ENCODE measurements at places on chromosomes 16 and 17. TPM values are rescaled to one million over a fixed set of nuclear protein-coding genes. Genes with fewer than 3 reads are reported as not detected.

- peaks cover 2% of the 10 kb centered on the region for H3K36me3 ChIP-seq
- DNase-seq: no peak
- H3K27me3 ChIP-seq: no peaks in the 10 kb centered on the region
- peak overlapping the region; percentile 56 for H3K27ac ChIP-seq
These were observed 16.6 kb downstream of the TBC1D16 start for GRCh38 chr17:80018917-80019651.

GRCh38 chr17:12395733-12396354, 269.8 kb upstream of the MYOCD start:
- DNase-seq: no peak
- no peaks in the 10 kb centered on the region for H3K36me3 ChIP-seq
- no peaks in the 10 kb centered on the region for H3K27me3 ChIP-seq
- H3K4me3 ChIP-seq: no peak overlapping the region

- H3K27ac ChIP-seq: no peak overlapping the region
- no peaks in the 10 kb centered on the region for H3K4me1 ChIP-seq
- no peaks in the 10 kb centered on the region for H3K27me3 ChIP-seq
- H3K4me3 ChIP-seq: no peak overlapping the region
- DNase-seq: no peak
These were observed 231.8 kb upstream of the MON1B start for GRCh38 chr16:76959166-76959565.

GRCh38 chr16:774086-775001, 13.8 kb downstream of the MSLN start:
- DNase-seq: no peak
- H3K36me3 ChIP-seq: no peaks in the 10 kb centered on the region
- H3K27ac ChIP-seq: no peak overlapping the region
- H3K27me3 ChIP-seq: peaks cover 4% of the 10 kb centered on the region

GRCh38 chr16:86965840-86966550, 351.2 kb downstream of the C16orf95 start:
- H3K36me3 ChIP-seq: no peaks in the 10 kb centered on the region
- DNase-seq: no peak
- no peaks in the 10 kb centered on the region for H3K27me3 ChIP-seq
- H3K27ac ChIP-seq: no peak overlapping the region

GRCh38 chr16:23518435-23518891, 8.2 kb upstream of the GGA2 start:
- no peak overlapping the region for H3K27ac ChIP-seq
- DNase-seq: no peak
- no peaks in the 10 kb centered on the region for H3K4me1 ChIP-seq
- H3K27me3 ChIP-seq: no peaks in the 10 kb centered on the region
- peaks cover 33% of the 10 kb centered on the region for H3K36me3 ChIP-seq

DNA sequence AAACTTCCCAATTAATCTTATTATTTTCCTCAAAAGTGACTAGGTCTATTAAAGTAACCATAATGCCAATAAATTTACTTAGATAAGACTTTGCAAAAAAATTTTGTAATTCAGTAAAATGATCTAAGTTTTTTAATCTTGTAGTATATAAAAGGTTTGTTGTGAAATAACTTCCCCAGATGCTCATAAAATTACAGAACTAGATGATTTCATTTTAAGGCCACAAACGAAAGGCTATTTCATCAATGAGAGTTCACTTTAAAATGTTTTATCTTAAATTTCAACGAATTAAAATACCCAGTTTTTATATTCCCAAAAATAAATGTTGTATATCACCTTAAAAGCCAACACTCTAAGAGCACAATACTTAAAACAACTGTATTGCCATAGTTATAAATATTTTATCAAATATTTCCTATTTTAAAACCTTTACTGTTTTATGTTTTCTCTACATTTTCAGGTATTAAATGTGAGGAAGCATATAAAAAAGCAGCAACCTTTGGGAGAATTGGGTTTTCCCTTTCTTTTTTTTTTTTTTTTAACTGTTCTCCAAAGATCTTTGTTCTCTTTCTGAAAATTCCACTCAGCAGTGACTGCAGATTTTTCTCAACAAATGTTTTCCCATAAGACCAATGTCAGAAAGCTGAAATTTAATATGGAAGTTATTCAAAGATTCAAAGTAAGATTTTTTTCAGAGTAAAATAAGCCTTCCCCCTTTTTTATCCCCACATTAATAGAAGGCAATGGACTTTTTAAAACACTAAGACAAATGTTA, 169.9 kb downstream of the CYB561 start:
- no peaks in the 10 kb centered on the region for H3K27me3 ChIP-seq
- no peak overlapping the region for H3K27ac ChIP-seq
- no peaks in the 10 kb centered on the region for H3K36me3 ChIP-seq
- DNase-seq: no peak

DNA sequence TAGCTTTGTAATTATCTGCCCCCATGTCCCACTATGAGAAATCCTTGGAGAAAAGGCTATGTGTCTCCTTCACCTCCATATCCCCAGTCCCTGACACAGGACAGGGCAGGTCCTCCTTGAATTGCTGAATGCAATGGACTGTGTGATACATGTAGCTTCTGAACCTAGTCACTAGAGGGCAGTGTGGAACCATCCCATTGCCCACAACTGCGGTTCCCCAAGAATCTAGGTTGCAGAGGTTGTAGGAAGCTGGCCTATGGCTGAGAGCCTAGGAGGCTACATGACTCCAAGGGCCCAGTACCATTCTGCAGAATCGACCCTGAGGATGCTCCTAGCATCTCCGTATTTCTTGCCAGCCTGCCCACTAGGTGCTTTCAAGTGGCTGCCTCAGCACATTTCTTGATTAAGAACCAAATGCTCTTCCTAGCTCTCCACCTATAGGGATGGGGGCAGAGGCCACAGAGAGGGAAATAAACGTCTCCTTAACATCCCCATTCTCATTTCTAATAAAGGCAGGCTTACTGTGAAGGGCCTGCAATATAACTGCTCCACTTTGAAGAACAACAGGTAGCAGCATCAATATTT, 394.0 kb downstream of the CA10 start:
- H3K27ac ChIP-seq: no peak overlapping the region
- no peaks in the 10 kb centered on the region for H3K36me3 ChIP-seq
- no peak overlapping the region for H3K4me3 ChIP-seq
- H3K4me1 ChIP-seq: no peaks in the 10 kb centered on the region
- peak; percentile 53 for DNase-seq

GRCh38 chr17:62790564-62790986, 17.5 kb downstream of the MARCHF10 start:
- no peaks in the 10 kb centered on the region for H3K27me3 ChIP-seq
- H3K27ac ChIP-seq: no peak overlapping the region
- no peaks in the 10 kb centered on the region for H3K36me3 ChIP-seq
- DNase-seq: no peak

DNA sequence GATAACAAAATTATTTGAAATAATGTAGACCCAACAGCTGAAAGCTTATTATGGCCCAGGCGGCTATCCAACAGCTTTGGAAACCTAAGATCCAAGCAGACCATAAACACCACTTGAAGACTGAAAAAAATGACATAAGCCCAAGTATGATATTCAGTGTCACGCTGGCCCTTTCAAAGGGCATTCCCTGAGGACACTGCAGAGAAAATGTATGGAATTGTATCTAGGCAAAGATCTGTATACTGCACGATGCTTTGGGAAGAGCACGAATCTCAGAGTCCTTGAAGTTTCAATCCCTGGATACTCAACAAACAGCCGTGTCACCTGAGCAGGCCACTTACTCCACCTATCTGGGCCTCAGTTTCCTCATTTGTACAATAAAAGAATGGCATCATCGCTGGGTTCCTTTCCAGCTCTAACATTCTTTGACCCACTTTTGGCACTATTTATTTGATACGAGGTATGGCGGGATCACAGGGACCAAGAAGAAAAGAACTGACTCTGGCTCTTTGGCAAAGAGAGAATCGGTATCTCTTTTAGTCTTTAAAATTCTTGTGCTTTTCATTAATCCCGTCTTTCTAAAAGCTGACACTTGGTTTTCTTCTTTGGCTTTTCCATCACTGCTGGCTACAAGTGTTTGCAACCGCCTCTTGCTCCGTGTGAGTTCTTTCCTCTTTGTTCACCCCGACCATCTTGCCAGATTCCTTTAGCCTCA, 1.2 kb downstream of the STAT5B start:
- H3K4me3 ChIP-seq: peak overlapping the region; percentile 79
- peaks cover 17% of the 10 kb centered on the region for H3K4me1 ChIP-seq
- no peaks in the 10 kb centered on the region for H3K27me3 ChIP-seq
- H3K36me3 ChIP-seq: no peaks in the 10 kb centered on the region

- no peaks in the 10 kb centered on the region for H3K4me1 ChIP-seq
- no peak overlapping the region for H3K4me3 ChIP-seq
- H3K36me3 ChIP-seq: peaks cover 77% of the 10 kb centered on the region
- no peak for DNase-seq
These were observed 68.7 kb downstream of the TTC19 start for GRCh38 chr17:16068323-16068722.

DNA sequence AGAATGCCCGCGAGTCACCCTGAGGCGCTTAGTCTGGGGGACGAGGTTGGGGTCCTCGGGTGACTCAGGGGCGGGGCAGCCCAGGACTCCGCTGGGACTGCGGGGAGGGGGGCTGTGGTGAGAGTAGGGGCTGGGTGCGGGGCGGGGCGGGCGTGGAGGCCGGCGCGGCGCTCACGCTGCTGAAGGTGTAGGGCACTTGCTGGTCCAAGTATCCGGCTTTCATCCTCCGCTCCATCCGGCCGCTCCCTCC, 832 bp downstream of the ETV4 start:
- peak overlapping the region; percentile 84 for H3K27ac ChIP-seq
- H3K4me3 ChIP-seq: peak overlapping the region; percentile 50
- peak; percentile 69 for DNase-seq
- no peaks in the 10 kb centered on the region for H3K36me3 ChIP-seq

GRCh38 chr16:376817-377418, 4.9 kb downstream of the PGAP6 start:
- peaks cover 17% of the 10 kb centered on the region for H3K4me1 ChIP-seq
- no peak overlapping the region for H3K27ac ChIP-seq
- peaks cover 47% of the 10 kb centered on the region for H3K36me3 ChIP-seq
- no peaks in the 10 kb centered on the region for H3K27me3 ChIP-seq
- no peak overlapping the region for H3K4me3 ChIP-seq

DNA sequence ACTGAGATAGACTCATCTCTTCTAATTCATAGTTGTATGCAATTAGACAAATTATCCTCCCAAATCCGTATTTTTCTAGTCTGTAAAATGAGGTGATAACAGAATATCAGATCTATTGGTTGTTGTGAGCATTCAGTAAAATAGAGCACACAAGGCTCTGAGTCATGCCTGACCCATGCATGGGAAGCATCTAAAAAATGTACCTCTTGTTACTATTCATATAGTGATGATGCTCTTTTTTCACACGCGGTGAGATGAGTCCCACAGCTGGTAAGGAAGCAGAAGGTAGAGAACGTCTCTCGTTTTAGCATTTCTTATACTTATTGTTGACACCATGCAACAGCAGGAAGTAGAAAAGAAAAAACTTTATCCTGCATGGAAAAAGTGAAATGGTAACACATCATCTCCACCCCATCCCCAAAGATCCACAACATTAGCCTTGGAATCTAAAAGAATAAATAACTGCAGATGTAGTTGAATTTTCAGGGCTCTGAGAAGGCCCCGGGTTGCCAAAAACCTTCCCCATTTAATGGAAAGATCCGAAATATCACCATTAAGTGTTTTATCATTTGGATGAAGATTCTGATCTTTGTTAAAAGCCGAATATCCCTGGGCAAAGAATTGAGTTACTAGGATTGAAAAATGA, 215.6 kb downstream of the TMEM114 start:
- H3K27me3 ChIP-seq: no peaks in the 10 kb centered on the region
- no peaks in the 10 kb centered on the region for H3K36me3 ChIP-seq
- DNase-seq: no peak

DNA sequence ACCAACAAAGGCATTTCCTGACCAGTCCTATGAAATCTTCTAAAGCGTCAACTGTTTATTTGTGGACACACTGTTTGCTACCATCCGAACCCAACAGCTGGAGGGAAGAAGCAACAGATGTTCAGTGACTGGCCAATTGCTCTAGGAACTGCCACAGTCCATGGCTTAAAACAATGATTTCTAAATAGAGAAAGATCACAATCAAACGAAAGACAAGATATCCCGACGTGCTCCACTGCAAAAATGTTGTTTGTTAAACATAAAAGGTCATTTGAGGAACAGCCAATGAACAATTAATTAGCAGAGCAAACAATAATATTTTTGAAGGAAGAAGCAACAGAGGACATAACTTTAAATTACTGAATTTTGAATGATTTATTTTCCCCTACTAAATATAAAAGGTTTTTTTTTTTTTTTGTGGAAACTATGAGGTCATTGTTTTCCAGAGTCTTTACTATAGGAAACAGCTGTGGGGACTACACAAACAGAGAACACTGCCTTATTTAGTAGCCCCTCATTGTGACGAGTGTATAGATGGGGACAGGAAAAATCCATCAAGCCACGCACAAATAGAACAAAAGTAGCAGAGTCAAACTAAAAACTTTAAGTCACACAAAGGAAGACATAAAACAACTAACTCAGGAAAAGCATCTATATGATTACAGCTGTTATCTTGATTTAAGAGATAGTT, 17.2 kb downstream of the USP31 start:
- no peaks in the 10 kb centered on the region for H3K4me1 ChIP-seq
- H3K27ac ChIP-seq: peak overlapping the region; percentile 30
- DNase-seq: no peak

DNA sequence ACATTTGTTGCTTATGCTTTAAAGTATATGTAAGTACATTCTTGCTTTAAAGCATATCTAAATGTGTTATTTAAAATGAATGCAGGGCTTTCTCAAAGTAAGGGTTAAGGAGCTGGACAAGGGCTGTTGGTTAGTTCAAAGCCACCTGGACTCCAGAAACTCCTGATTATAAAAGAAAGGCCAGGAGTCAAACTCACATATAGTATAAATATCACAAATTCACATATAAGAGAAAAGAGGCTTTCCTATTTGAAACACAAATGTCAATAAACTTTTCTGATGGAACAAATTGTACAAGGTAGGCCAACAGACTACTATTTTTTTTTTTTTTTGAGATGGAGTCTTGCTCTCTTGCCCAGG, 84.5 kb upstream of the CORO6 start:
- H3K27me3 ChIP-seq: no peaks in the 10 kb centered on the region
- peaks cover 5% of the 10 kb centered on the region for H3K4me1 ChIP-seq
- H3K36me3 ChIP-seq: no peaks in the 10 kb centered on the region
- no peak overlapping the region for H3K27ac ChIP-seq

GRCh38 chr17:79834565-79835469, 4.4 kb downstream of the CBX4 start:
- peaks cover 41% of the 10 kb centered on the region for H3K4me1 ChIP-seq
- no peak overlapping the region for H3K4me3 ChIP-seq
- DNase-seq: no peak

The HBA2 gene
- polyA plus RNA-seq: 1,574 TPM

The GP1BA gene
- polyA plus RNA-seq: 1.5 TPM

The KRTAP2-3 gene
- not detected for polyA plus RNA-seq

The HOXB7 gene
- polyA plus RNA-seq: 3.5 TPM

The NACA2 gene
- 0.81 TPM for polyA plus RNA-seq

The NDUFB10 gene
- 128 TPM for polyA plus RNA-seq

The SPPL2C gene
- not detected for polyA plus RNA-seq

The TBC1D3G gene
- not detected for polyA plus RNA-seq

The AOC2 gene
- 1.2 TPM for polyA plus RNA-seq

The ATP1B2 gene
- polyA plus RNA-seq: 4.8 TPM

All from large intestine (tissue), 12 donors.